CD4-positive, alpha-beta T cell treated with Interleukin-1 beta for 1 hour (primary cell): ENCODE measurements at places on chromosomes 12 and 14.

DNA sequence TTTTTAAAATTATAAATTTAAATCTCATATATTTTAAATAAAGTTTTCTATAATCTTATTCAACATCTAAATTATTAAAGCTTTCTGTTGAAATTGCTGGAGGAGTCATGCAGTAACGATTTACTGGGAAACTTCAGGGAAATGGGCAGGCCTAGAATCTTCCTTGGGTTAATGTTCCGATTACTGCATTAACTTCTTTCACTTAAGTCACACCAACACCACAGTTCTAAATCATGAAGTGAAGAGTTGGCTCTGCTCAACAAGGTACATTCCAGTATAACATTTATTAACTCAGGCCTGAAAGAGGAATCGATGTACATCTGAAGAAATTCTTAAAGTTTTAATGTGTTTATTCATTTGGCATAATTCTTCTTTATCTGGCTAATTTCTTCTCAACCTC is 244.3 kb downstream of the CCER1 start:
- no peak for DNase-seq

- DNase-seq: no peak
Observed at GRCh38 chr12:70960484-70960883, 39.9 kb upstream of the PTPRR start.

DNA sequence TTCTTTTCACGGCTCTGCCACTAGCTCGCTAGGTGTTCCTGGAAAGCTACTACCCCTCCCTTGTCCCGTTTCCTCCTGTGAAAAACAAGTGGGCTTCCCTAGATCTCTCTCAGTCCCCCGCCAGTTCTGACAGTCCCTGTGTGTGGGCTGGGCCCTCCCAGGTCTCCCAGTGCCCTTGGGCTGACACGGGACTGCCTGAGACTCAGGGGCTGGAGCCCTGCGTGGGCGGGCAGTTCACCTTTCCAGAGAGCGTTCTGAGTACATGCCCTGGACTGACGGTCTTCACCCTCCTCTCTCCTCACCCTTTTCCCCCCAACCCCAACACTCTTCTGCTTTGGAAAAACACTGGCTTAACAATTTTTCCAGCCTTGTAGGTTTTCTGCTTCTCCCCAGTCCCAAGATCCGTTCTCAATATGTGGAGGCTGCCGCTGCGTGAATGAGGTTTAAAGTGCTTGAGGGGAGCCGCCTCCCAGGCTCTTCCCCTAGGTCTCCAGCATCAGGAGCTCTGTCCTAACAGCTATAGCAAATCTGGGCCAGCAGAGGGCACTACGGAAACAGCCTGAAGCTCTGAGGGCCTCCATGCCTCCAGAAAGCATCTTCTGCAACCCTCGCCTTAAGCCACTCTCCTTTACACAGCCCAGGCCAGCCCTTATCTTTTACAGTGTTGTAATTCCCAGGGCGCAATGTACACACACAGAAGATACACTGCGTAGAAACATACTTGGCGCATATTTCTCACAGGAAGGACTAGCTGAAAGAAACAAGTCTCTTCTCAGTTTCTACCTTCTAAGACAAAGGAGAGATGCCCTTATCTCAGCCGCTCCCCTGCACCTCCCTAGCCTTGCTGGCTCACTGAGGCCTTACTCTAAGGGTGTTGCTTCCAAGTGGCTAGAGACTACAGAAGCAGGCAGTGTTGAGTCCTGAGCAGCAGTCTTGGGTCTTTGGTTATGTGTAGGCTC is 10.4 kb upstream of the DCD start:
- peak; percentile 33 for DNase-seq

DNA sequence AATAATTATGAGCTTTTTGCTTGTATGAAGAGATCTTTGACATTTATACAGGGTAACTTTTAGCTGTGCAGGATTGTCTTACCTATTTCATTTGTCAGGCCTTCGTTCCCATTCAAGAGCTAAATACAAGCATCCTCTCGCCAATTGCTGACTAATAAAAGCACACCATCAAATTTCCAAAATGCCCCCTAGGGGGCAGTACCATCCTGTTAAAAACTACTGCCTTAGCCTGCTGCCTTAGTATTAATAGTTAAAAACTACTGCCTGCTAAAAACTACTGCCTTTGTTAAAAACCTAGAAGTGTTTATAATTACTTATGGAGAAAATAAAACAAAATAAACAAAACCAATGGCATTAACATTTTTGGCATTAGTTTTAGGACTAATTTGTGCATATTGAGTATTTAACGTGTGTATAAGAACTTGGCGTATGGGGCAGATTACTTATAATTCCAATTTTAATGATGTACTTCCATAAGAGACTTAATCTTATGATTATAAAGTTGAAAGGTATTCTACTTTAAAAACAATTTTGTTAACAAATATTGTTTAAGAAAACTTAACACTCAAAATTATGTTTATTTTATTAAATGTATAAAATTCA is 3.0 kb upstream of the IFI27L2 start:
- peak; percentile 83 for DNase-seq

- no peak for DNase-seq
Observed at GRCh38 chr14:90842726-90843125, 26.5 kb upstream of the TTC7B start.

- DNase-seq: no peak
Observed at GRCh38 chr12:84561351-84561750, 351.2 kb downstream of the SLC6A15 start.

GRCh38 chr14:76810953-76811400 is 1.7 kb downstream of the ANGEL1 start:
- peak; percentile 46 for DNase-seq

GRCh38 chr12:2690348-2691005 is 104.3 kb upstream of the FKBP4 start:
- DNase-seq: no peak

GRCh38 chr12:40020261-40020691 is 85.6 kb downstream of the SLC2A13 start:
- DNase-seq: no peak

- DNase-seq: no peak
Observed at GRCh38 chr12:77514511-77514910, 316.2 kb upstream of the NAV3 start.

GRCh38 chr12:92543359-92543758 is 159.4 kb upstream of the PLEKHG7 start:
- DNase-seq: no peak

- DNase-seq: no peak
Observed at GRCh38 chr12:62382526-62382925, 84.1 kb upstream of the MON2 start.

DNA sequence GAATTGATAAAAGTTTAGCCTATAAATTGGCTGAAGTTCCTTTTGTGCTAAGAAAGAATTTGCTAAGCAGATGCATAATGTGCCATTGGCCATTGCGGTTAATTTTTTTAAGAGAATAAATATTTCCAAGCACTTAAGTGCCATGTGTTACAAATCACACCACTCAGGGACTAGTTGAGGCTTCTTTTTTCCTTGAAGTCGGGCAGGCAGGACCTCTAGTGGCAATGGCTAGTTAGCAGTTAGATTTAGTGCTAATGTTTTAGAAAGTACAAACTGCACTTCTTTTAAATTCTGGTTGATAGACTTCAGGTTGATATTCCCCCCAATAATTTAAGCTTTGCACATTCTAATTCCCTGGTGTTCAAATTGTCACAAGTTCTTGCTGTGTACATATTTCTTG is 294.3 kb downstream of the APAF1 start:
- DNase-seq: no peak
